A549 treated with RU486 at 1 μM for 4 hours (cell line): ENCODE measurements at places on chromosomes 5 and 9. TPM values are rescaled to one million over a fixed set of nuclear protein-coding genes. Genes with fewer than 3 reads are reported as not detected.

GPR151 gene
- not detected in 5 replicates for total RNA-seq

TBC1D2 gene
- 6.9 to 10.5 TPM (median 9.1 TPM) in 5 replicates for total RNA-seq

HRCT1 gene
- 0.28 to 0.48 TPM (median 0.30 TPM) in 3 of 5 replicates, not detected in the others for total RNA-seq

PCDHGC3 gene
- total RNA-seq = 6.1 to 7.8 TPM (median 7.0 TPM) in 5 replicates

ASPN gene
- not detected in 5 replicates for total RNA-seq

OR1Q1 gene
- total RNA-seq = not detected in 5 replicates

IL5 gene
- not detected in 5 replicates for total RNA-seq

PRR16 gene
- total RNA-seq = 0.09 TPM in 1 of 5 replicates, not detected in the others

DMRT2 gene
- total RNA-seq = 0.13 TPM in 1 of 5 replicates, not detected in the others

ENTREP1 gene
- 0.28 to 0.71 TPM (median 0.49 TPM) in 5 replicates for total RNA-seq

ENTPD2 gene
- 0.31 to 1.1 TPM (median 0.91 TPM) in 5 replicates for total RNA-seq

HSPB3 gene
- not detected in 5 replicates for total RNA-seq

MAP1B gene
- total RNA-seq = 25.5 to 57.1 TPM (median 43.2 TPM) in 5 replicates

SPATA31E1 gene
- total RNA-seq = not detected in 5 replicates

FAT2 gene
- total RNA-seq = 0.01 to 0.02 TPM in 2 of 5 replicates, not detected in the others

SEMA5A gene
- total RNA-seq = not detected in 5 replicates

ORM2 gene
- not detected in 5 replicates for total RNA-seq

ERBIN gene
- total RNA-seq = 13.0 to 43.4 TPM (median 25.1 TPM) in 5 replicates

FGFR4 gene
- 15.9 to 24.1 TPM (median 23.2 TPM) in 5 replicates for total RNA-seq

KCNN2 gene
- total RNA-seq = 0.10 to 0.24 TPM (median 0.17 TPM) in 4 of 5 replicates, not detected in the other

BTNL8 gene
- not detected in 5 replicates for total RNA-seq

PCDHB4 gene
- 0.03 to 0.08 TPM (median 0.05 TPM) in 5 replicates for total RNA-seq

MRPS27 gene
- total RNA-seq = 52.7 to 60.7 TPM (median 57.3 TPM) in 5 replicates

IFNA21 gene
- total RNA-seq = not detected in 5 replicates

FSD1L gene
- 1.4 to 4.4 TPM (median 3.7 TPM) in 5 replicates for total RNA-seq

PHAX gene
- 48.6 to 76.7 TPM (median 52.3 TPM) in 5 replicates for total RNA-seq

IL13 gene
- 0.07 to 0.24 TPM in 2 of 5 replicates, not detected in the others for total RNA-seq

IL9 gene
- not detected in 5 replicates for total RNA-seq

DMRT3 gene
- not detected in 5 replicates for total RNA-seq

LTC4S gene
- 0.30 to 0.63 TPM (median 0.38 TPM) in 3 of 5 replicates, not detected in the others for total RNA-seq

LIX1 gene
- not detected in 5 replicates for total RNA-seq

LCN15 gene
- total RNA-seq = not detected in 5 replicates

PCDHB6 gene
- 0.85 to 1.2 TPM (median 0.92 TPM) in 5 replicates for total RNA-seq

SPATA31A3 gene
- not detected in 5 replicates for total RNA-seq
